ENCODE measurements at places on chromosomes 7 and 10.

- no peak for DNase-seq
Measured at GRCh38 chr10:72223743-72224101, 7.6 kb upstream of the ASCC1 start.

GRCh38 chr7:15007507-15007906, 105.0 kb upstream of the DGKB start:
- no peak for DNase-seq

GRCh38 chr7:50857804-50858489, 75.3 kb upstream of the GRB10 start:
- DNase-seq: no peak

DNA sequence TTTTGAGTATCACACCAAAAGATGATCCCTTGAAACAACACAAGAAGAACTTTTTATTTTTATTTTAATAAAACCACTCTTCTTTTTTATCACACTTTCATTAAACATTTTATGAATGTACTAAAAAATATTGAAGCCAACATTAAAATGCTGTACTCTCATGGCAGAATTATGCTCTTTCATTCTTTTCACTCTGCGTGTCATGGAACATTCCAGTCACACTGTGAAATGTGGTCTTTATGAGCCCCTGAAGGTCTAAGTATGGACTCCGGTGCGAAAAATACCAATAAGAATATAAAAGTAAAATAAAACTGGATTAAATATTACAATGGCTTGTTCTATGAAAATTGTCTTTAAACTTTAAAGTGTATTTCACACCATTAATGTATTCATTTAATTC, 148.4 kb downstream of the TMEM26 start:
- no peak for DNase-seq

DNA sequence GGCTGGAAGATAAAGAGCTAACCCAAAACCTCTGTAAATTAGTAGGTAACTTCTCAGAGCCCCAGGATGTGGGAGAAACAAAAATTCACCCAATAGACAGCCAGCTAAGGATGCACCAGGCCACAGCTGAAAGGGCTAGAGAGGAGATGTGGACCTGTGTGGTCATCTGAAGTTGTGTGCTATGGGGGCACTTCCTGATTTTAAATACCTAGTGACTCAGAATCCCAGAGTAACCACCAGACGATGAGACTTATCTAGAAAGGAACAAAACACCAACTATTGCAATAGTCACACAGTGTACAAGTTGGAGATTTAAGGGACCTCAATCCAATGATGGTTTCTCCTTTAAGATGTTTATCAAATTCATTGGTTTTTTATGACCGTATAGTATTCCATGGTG, 408.3 kb upstream of the ANKRD30A start:
- no peak for DNase-seq
